ENCODE measurements at places on chromosomes 5 and 9. TPM values are rescaled to one million over a fixed set of nuclear protein-coding genes. Genes with fewer than 3 reads are reported as not detected.

DNA sequence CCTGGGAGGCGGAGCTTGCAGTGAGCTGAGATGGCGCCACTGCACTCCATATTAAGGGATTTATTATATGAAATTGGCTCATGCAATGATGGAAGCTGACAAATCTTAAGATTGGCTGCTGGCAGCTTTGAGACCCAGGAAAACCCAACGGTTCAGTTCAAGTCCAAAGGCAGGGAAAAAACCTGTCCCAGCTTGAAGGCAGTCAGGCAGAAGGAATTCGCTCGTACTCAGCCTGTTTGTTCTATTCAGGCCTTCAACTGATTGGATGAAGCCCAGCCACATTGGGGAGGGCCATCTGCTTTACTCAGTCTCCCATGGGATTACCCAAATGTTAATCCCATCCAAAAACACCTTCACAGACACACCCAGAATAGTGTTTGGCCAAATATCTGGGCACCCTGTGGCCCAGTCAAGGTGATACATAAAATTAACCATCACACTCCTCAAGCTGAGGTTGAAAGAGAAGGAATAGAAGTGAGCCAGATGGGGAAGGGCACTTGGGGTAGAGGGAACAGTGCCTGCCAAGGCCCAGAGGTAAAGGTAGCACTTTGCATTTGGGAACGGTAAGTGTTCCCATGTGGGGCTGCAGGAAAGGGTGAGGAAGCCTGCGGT is 8.5 kb upstream of the ORM1 start:
- peak; percentile 36 for DNase-seq

GRCh38 chr9:123302348-123303214 is 34.2 kb upstream of the STRBP start:
- DNase-seq: no peak

GRCh38 chr9:136934277-136934676 is 10.3 kb downstream of the FBXW5 start:
- DNase-seq: no peak

DNA sequence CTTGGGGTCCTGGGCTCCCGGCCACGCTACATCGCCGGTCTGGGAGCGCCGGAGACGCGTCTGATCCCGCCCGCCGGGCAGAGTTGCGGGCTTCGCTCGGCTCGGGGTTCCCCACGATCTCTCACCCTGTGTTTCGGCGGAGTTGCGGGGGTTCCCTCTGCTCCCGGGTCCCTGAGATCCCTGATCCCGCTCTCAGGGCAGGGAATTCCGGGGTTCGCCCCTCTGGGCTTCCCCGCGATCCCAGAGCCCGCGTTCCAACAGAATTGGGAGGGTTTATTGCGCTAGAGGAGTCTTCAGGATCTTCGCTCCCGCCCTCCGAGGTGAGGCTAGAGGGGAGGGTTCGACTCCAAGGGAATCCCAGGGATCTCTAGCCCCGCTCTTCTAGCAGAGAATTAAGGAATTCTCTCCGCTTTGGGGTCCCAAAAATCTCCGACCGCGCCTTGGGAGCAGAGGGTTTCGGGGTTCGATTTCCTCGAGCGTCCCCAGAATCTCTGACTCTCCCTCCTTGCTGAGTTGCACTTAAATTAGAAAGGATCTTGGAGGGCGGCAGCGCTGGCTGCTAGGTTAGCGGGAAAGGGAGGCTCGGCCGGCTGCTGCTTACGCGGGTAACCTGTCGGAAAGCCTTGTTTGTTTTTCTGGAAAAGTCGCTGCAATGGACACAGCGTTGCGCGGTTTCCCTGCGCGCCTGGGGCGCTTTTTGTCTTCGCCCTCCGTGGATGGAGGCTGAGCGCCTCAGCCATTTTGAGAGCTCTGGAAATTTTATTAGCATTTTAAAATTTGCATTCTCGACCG is 1.3 kb downstream of the DMRT1 start:
- DNase-seq: no peak

DNA sequence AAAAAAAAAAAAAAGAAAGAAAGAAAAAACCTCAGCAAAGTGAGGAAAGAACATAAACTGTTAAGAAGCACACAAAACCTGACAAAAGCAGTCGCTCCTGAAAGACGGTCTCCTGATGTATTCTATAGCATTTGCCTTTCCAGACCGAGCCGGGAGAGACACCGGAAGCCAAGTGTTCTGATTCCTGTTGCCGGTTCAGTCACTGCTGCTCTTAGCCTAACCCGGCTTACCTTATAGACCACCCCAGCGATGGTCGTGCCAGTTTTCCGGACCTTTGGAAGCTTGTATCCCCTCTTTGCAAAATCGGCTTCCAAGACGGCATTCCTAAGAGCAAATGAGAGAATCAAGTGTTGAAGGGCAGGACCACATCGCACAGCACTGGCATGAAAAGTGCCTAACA is 630 bp downstream of the PSMB7 start:
- DNase-seq: no peak

GRCh38 chr9:122374885-122375420 is 4.1 kb downstream of the PTGS1 start:
- DNase-seq: peak; percentile 87

GRCh38 chr5:3835811-3836210 is 240.2 kb downstream of the IRX1 start:
- no peak for DNase-seq

The NCBP1 gene
- total RNA-seq: 18.5 TPM

DNA sequence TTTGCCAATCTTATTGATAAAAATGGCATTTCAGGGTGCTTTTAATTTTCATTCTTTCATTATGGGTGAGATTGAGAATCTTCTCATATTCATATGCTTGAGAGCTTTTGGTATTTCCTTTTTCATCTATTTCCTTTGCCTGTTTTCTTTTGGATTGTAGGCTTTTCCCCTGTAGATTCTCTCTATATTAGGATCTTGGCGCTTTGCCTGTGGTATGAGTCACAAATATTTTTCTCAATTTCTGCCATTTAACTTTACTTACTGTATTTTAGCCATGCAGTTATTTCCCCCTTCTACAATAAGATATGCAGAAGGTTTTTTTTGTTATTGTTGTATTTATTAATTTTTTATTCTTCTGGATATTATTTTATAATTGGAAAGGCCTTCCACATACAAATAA is 21.5 kb upstream of the KLF9 start:
- no peak for DNase-seq

DNA sequence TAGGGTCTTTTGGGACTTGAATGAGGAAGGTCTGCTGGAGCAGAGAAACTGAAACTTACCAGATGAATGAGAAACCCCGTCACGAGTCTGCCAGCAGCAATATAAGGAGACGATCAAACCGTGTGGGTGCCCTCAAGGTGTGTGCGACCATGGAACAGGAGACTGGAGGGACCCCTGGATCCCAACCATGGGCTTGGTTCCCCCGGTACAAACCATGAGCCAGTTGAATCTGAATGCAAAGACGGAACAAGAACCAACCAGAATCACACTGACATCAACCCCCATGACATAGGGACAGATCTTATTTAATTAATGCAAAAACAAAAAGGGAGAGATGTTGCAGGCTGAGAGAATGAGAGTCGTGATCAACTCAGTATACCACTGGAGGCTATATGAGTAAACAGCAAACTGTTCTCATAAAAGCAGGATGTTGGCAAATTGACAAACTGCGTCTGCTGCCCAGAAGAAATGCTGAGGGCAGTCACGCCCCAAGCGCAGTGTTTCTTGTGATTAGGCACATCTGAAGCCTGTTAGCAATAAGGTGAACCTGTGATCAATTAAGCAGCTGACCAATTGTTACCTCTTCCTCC is 475.5 kb upstream of the ACO1 start:
- no peak for DNase-seq
